ENCODE measurements at places on chromosomes 2 and 18.

GRCh38 chr2:242034996-242035814 lies 165.7 kb downstream of the RTP5 start:
- no peak for DNase-seq

GRCh38 chr18:3867864-3868311 lies 417.9 kb downstream of the TGIF1 start:
- DNase-seq: no peak

GRCh38 chr2:29267720-29268119 lies 152.5 kb downstream of the CLIP4 start:
- DNase-seq: no peak

DNA sequence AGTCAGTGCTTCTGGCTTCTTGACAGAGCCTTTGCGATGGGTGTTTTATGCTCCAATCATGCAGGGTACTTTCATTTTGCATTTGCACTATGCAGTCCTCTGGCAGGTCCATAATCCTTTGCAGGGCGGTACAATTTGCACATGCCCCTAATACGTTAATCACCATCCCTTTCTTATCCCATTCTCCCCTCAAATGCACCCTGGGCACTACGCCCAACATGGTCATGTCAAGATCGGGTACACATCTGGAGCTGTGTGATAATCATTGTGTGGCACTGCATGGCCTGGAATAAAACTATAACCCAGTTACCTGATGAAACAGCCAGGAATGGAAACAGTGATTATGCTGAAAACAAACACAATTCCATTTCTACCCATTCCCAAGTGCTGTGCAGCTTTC lies 27.7 kb downstream of the LOXHD1 start:
- no peak for DNase-seq

DNA sequence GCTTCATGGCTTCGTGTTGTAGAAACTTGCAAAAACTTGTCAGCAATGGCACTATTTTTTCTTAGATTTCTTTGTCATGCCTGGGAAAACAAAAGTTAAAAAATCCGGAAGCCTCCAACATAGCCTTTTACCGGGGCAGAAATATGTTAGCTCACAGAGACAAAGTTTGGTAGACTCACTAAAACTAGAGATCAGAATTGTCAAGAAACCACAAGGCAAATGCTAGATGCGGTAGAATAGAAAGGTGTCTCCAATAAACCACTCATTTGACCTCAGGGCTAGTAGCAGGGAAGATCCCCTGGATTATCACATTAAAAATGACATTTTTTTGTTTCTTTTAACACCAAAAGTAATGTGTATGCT lies 405 bp downstream of the CASP10 start:
- DNase-seq: no peak

DNA sequence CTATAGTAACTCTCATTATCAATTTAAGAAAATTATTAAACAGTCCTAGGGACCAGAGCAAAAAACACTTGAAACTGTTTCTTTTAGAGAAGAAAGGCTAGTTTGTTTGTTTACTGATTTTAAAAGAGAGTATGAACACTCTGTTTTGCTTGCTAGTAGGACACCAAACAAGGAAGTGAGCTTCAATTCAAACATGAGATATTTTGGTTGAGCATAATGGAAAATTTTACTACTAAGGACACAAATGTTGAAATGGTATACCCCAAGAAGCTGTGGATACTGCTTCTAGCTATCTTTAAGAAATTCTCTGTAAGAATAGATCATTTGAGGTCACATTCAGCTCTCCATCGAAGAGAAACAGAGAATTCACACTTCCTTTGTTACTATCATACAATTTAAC lies 216.3 kb upstream of the SMAD7 start:
- DNase-seq: no peak

DNA sequence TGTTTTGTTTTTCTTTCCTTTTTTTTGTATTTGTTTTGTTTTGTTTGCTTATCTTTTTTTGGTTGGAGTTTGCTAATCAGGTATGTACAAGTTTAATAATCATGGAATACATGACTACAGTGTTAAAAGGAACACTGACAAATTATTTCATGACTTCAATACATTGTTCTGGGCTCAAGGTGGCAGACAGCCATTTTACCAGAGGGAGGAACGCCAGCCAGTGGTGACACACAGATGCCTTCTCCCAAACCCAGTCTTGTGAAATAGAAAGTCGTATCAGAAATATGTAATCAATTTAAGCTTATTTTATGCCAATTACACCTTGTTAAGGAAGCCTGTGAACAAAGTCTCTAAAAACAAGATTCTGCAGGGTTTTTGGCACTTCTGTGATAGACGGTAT lies 264.0 kb upstream of the EPHA4 start:
- DNase-seq: no peak

DNA sequence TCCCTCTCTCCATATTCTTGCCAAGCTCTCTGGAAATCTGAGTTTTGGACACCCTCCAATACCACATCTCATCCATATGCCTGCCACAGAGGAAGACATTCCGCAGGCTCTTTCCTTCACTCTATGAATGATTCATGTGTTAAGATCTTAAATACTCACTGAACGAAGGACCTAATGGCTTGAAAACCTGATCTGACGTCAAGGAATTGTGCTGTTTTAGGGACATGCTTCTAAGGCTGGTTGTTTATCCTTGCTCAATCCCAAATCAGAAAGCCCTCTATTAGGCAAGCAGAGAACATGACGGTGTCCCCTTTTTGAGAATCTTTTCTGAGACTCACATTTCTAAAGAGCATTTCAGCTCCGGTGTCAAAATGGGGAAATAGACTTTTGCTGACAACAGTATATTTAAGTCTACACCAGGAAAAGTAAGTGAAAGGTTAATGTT lies 83.7 kb upstream of the GALNT5 start:
- peak; percentile 92 for DNase-seq

DNA sequence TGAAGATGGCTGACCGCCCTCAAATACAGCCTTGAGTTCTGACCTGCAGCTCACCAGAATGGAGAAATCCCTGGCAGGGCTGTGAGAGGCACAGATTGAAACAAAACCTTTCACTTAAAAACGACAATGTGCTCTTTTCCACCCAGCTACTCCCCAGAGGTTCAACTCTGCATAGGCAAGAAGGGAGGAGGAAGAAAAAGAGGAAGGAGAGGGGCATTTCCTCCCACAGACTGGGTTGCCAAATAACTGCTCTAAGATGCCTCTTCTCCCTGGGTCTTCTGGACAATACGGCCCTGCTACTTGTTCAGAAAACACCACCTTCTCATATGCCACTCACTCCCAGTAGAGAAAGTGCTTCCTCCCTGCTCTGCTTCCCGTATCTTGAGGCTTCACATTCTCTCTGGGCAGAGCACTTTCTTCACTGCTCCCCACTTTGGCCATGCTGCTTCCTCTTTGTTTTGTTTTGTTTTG lies 136.4 kb upstream of the SLC1A4 start:
- DNase-seq: no peak

DNA sequence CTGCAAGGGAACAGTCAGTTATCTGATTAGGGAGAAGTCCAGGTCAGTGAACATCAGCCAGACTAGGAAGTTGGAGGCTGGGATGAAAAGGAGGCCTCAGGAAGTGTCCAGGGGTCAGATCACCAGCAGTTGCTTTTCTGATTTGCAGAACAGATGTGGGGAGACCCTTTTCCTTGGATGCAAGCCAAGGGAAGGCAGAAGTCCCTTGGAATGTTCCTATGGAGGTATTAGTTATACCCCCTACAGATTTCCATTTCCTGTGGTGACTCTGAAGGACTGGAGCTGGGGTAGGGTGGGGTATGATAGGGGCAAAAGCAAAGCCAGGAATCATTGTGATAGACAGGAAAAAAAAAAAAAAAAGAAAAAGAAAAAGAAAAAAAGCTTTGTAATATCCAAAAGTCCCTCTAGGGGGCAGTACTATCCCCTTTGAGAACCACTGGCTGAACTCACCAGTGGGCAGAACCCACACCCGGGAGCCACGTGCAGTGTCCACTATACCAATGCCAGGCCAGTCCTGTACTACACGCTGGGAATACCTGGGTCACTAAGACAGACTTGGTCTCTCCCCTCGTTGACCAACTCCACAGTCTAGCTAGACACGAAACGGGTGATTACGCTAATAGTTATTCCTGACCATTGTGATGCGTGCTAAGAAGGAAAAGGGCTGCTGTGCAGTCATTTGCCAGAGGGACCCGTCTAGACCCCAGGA lies 7.4 kb downstream of the DYSF start:
- peak; percentile 61 for DNase-seq

DNA sequence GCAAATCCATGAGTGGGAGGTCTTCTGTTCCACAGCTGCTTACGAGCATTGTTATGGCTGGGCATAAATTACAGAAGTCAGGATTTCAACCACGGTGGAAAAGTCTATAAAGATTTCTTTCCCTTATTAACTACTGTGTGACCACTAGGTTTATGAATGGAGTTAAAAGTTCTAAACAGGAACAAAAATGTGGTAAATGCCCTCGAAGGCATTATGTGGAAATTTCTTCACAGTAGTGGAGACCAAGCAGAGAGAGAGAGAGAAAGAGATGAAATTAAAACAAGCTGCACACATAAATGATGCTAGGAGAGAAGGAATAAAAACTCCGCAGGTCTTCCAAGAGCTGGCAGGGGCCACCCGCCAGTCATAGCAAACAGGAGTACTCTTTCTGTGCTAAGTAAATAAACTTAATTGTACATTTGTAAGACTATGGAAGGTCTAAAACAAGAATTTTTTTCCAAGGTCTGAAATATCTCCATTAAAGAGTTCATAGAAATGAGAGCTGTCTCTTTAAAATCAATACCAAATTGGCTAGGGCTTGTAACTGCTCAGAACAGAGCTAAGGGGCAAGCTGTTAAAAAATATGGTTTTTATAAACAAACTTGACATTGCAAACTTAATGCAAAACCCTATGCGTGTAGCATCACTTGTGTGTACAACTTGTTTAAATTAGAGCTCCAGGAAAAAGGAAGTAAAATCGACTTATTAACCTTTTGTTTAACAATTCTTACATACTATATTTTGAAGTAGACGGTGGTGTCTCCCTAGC lies 438.2 kb downstream of the MEIS1 start:
- DNase-seq: no peak

- DNase-seq: no peak
Measured at GRCh38 chr2:173755798-173756197, 209.4 kb downstream of the SP3 start.

DNA sequence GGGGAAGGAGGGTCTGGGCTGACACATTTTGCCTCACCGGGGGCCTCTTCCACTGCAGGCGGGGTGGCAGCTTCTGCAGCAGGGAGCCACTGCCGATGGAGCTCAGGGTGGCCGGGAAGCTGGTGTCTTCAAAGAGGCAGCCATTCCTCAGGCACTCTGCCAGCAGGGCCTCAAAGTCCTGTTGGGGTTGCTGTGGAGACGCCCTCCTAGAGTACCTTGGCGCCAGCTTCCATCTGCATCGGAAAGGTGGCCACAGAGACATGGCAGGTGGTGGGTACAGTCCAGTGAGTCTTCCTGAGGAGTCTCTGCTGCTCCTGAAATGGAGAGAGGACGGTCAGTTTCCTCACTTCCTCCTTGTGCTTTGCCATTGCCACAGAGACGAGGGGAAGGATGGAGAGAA lies 12.1 kb downstream of the CAPN14 start:
- no peak for DNase-seq

DNA sequence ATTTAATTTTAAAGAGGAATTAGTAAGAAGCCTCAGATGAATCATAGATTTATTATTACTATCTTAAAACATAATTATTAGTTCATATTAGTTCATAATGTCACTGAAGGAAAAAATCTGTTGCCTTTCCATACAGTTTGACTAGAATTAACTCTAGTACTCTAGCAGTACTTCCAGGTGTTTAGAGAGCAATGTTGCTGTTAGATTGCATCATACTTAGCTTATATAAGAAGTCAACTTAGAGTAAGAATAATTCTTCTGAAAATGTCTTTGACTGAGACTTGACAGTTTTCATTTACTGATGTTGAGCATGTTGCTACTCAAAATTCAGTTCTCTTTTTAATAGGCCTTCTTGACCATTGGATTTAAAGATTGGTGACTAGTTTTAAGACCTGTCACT lies 4.7 kb downstream of the RAB3GAP1 start:
- DNase-seq: no peak

- DNase-seq: no peak
Measured at GRCh38 chr2:196244516-196244915, 73.1 kb upstream of the STK17B start.

DNA sequence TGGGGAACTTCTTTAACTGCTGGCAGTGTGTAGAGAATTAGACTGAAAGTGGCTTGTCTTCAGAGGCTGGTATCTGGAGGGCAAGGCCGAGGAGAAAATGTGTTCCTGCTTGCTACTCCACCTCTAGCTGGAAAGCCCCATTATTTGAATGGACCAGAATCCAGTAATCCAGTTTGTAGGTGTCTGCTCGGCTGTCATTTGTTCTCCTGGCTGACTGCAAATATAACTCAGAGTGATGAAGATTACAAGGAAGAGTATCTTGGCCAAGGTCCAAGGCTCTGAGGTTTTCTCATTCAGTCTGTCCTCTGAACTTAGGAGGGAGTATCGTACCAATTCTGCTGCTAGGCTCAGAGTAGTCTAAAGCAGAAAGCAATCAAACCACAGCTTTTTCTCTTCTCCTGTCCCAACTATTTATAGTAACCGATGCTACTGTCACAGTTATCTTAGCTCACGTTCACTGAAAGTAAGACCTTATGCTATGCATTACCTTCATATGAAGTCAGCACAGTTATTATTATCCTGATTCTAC lies 228.6 kb downstream of the SETBP1 start:
- DNase-seq: no peak

DNA sequence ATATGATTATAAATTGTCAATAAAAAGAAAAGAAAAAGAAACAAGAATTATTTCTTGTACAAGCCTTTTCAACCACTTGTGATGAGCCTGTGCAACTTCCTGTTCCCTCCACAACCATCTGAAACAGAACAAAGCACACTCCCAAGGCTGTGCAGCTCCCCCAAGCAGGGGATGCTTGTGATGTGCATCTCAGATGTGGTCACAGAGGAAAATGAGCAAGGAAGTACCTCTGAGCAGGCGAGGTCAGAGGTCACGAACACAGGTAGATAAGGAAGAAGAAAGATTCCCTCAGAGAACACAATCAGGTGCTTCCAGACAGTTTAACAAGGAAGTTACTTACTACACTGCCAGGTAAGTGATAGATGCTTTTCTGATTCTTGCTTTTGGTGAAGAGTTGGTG lies 274.8 kb upstream of the SLC39A10 start:
- no peak for DNase-seq

DNA sequence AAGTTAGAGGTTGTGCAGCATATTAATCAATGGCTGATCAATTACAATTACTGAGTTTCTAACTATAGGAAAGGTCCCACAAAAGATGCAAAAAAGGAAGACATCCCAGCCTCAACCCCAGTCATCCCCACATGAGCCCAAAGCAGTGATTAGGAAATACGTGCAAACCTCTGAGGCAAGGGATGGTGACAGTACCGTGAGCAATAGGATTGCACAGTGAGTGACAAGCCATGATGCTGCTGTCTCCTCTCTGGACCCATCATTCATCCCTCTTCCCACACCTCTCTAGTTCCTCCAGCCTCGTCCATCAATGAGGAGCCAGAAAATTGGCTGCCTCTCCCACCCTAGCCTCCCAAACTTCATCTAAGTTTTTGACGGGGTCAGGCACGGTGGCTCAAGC lies 4.0 kb upstream of the SLC11A1 start:
- no peak for DNase-seq

GRCh38 chr2:167475791-167476190 lies 587.5 kb downstream of the XIRP2 start:
- DNase-seq: no peak

GRCh38 chr2:165453561-165454094 lies 15.9 kb upstream of the CSRNP3 start:
- DNase-seq: no peak
